NCI-H1105 treated with DMSO at 0.1 percent for 48 hours (cell line): ENCODE measurements at places on chromosomes 2 and 18.

DNA sequence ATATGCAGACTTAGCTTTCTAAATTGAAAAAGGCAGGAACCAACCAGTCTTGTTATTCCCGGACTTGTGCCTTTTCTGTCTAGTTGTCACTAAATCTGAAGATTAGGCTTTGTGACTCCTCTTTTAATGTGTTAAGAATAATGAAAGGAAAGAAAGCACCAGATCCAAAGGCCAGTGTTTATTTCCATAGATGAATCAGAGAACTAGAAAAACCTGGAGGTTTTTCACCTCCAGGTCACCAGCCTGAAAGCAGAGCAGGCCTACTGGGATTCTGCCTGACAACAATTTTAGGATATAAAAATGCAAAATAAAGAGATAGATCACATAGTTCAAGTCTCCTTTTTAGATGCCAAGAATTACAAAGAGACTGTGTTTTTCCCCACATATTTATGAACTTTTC is 160.4 kb downstream of the GULP1 start:
- DNase-seq = no peak

GRCh38 chr2:167856190-167856589 is 391.2 kb downstream of the STK39 start:
- DNase-seq = no peak

- DNase-seq = no peak
These were observed 151.4 kb downstream of the DYSF start for GRCh38 chr2:71604726-71605120.

- no peak for DNase-seq
These were observed 372.8 kb upstream of the ST6GAL2 start for GRCh38 chr2:107258531-107259407.

DNA sequence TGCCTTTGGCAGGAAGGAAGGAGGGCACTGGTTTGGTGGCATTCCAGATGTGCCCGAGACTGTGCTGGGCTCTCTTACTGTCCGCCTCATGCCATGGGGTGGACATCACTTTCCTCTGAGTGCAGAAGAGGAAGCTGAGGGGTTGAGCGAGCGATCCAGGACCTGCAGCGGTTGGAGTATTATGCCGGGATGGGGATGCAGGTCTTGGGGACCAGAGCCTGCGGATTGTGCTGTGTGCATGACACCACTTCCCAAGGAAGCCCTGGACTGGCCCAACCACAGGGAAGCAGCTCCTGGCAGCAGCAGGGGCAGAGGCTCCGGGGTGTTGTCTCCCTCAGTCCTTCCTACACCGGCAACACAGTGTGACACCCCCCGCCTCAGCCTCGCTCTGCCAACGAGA is 44.5 kb downstream of the ATP6V1C2 start:
- no peak for DNase-seq

DNA sequence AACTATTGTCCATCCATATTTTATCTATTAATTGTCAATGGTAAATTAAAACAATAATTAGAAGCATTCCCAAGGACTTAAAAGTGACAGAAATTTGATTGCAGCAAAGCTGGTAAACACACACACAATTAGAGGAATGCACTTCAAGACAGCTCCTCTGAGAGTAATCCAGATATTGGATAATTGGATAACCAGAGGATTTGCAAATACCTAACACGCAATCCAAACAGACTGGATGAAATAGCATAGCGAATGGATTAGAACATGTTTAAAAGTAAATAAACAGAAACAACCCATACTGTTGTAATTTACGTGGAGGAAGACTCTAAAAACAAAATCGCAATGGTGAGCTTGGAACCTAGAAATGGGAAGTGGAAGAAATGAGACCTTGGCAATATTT is 239.8 kb downstream of the METTL4 start:
- no peak for DNase-seq

- DNase-seq = peak; percentile 4
These were observed 1.9 kb upstream of the CRACDL start for GRCh38 chr2:98937906-98938305.

DNA sequence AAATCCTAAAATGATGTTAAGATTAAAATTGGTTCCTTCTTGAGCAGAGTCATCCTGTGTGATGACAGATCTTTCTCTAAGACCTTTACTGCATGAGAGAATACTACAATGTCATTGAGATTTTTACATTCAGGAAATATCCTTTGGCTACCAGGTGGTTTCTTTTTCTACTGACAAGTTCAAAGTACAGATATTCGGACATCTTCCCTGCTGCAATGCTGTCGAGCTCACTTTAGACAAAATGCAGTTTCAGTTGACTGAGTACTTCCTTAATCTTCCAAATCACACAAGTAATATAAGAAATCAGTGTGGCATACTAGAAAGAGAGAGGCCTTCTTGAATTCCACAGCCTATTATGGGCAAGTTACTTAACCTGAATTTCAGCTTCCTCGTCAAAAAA is 207.9 kb upstream of the ACVR2A start:
- no peak for DNase-seq

DNA sequence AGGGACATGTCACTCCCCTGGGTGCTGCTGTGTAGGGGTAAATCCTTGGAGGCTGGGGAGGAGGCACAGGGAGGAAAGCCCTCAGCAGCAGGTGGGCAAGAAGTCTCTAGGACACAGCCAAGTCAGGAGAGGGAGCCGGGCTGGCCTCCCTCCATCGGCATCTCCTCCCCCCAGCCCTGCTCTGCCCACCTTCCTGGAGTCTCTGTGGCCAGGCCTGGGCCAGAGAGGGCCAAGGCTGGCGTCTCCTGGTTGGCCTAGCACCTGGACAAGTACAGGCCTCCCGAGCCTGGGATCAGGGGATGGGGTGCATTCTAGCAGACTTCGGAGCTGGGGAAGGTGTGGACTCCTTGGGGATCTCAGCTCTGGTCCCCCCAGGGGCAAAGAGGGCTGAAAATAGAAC is 1.8 kb downstream of the SPEG start:
- DNase-seq = no peak

GRCh38 chr18:46591783-46592391 is 65.1 kb downstream of the LOXHD1 start:
- DNase-seq = no peak

DNA sequence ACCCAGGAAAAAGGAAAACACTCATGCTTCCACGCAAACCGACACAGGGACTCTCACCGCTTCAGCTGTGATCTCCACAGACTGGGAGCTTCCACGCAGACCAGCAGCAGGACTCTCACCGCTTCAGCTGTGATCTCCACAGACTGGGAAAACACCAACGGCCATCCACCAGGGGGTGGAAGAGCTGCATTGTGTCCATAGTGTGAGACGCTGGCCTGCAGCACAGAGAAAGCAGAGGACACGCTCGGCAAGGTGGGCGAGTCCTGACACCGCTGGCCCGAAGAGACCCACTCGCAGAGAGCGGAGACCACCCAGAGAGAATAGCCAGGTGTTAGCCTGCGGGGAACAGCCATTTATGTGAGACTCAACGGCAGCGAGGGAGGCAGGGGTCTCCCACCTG is 42.5 kb upstream of the NFATC1 start:
- no peak for DNase-seq

DNA sequence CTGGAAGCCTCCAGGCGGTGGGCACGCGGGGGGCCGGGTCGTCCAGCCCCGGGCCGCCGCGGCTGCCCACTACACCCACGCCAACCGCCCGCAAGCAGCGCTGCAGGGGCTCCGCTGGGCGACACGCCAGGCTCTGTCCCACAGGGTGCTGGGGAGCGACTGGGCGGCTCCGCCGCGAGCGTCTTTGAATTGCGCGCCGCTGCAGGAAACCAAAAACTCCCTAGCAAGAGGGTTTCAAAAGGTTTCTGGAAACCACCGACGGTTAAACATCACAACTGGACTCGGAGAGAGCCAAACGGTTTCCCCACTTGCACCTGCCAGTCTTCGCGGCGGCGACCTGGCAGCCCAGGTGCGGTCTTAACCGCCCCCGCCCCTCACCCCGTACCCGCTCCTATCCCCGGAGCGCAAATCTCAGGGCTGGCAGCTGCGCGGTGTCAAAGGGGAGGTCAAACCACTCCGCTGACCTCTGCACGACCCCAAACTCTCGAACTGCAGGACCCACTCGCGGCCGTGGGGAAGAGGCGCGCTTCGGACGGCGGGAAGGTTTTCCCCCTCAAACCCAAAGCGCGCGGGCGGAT is 1.0 kb downstream of the CXCR4 start:
- DNase-seq = peak; percentile 68

DNA sequence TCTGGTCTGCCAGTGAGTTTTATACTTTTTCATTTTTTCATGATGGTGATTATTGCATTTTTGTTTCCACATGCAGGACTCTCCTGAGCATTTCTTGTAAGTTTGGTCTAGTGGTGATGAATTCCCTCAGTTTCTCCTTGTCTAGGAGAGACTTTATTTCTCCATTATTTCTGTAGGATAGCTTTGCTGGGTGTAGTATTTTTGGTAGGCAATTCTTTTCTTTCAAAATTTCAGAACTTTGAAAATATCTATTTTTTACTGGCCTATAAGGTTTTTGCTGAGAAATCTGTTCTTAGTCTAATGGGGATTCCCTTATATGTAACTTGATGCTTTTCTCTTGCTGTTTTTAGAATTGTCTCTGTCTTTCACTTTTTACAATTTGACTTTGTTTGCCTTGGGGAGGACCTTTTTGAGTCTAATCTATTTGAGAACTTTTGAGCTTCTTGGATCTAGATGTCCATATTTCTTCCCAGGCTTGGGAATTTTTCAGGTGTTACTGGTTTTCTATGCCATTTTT is 149.1 kb downstream of the UBR3 start:
- DNase-seq = no peak

DNA sequence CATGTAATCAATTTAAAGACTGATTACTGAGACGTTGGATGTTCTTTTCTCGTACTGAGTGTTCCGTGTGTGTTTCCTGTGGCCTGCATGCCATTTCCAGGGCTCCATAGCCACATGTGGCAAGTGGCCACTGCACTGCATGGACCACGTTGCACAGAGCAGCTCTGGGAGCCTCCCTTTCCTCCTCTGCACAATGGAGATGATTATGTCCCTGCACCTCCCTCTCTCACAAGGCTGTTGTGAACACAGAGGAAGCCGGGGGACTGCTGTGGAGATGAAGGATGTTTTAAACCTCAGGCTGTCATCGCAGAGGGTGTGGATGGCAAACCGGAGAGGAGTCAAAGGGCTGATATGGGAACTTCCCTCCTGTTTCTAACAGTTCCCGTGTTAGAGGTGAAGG is 87.7 kb downstream of the TGOLN2 start:
- DNase-seq = no peak

DNA sequence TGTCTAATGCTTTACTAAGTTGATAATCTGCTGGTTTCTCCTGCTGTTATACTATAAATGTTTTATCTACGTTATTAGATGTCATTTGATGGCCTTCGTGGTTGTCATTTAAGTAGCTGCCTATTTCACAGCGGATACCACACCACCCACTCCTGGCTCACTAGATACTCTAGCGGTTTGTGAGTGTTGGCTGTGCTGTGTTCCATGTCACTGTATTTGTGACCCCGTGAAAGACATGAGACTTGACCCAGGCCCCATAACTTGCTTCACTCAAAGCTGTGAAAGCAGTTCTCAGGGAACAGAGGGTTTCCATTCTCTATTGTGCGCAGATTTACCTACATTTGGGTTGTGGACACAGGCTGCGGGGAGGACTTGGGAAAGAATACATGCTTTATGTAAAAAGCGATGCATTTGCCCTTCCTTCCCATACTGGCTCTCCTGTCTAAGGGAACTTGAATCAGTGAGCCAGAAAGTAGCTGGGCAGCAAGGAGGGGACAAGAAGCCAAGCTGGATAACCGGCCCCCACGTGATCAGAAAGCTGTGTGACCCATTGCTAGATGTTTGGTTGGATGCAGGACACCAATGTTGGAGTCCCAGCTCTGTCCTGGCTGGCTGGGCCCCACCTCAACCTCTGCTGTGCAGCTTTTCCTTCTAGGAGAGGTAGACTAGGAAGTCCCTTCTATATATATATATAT is 52.2 kb downstream of the PLB1 start:
- no peak for DNase-seq

DNA sequence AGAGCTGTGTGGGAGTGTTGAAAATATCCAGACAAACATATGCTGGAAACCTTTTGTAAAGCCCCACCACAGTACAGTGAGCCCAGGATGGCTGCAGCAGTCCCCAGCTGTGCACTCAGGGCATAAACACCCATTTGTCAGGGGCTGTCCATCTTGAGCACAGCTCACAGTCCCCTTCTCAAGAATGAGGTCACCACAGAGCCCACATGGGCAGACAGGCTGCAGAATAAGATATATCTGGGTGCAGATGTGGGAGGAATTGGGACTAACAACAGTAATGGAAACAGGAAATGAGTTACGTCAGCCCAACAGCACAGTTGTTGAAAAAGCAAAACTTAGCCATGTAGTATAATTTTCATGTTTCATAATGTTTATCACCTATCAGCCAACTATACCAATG is 219.6 kb downstream of the ETAA1 start:
- no peak for DNase-seq

DNA sequence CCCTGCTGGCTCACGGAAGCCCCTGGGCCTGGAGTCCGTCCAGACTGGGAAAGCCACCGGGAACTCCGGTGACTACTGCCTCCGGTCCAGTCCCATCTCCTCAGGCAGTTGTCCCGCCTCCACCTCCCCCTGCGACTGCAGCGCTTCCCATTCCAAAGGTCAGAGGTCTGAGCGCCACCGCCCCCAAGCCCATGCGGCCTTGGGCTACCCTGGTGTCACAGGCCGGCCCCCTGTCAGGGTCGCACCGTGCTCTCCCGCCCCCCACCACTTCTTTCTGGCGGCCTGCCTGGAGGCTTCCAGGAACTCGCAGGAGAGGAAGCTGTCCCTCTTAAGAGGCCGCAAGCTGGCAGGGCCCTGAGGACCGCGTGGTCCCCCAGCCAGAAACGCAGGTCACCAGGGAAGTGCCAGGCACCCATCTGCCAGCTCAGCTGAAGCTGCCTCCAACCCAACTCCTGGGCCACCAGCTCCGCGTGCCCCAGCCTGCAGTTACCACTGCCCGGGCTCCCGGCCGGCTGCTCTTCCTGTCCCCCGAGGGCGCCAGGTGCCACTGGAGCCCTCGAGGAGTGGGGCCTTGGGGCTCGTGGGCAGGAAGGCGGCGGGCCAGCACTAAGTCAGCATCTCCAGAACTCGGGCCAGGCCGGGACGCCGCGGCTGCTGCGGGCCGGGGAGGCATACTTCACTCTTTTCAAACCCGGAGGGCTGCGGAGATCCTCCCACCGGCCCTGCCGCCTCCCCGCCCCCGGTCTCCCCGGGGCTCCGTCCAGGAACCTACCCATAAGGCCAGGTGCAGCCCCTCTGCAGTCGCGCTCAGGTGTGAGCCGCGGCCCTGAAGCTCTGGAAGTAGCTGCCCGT is 83.3 kb upstream of the POMC start:
- DNase-seq = peak; percentile 60

DNA sequence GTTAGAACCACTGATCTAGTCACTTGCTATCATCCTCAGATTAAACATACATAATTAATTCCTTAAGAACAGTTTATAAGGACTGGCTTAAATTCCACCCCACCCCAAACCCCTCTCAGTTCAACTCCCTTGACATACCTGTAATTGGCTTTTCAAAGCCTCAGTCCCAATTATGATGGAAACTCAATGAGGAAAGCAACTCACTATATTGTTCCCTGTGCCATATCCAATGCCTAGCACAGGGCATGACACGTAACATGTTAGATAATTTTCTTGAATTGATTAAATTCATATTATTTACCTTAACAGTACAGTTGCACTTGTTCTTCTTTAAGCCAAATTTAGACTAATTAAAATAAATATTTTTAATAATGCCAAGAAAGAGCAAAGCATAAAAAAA is 465.1 kb upstream of the CHAC2 start:
- DNase-seq = no peak

- DNase-seq = no peak
These were observed 266.8 kb downstream of the EN1 start for GRCh38 chr2:118580651-118581050.

GRCh38 chr2:56410140-56410539 is 226.3 kb downstream of the CCDC85A start:
- no peak for DNase-seq

- no peak for DNase-seq
These were observed 40.7 kb downstream of the TRAPPC12 start for GRCh38 chr2:3420076-3420768.
